HepG2 (cell line): ENCODE measurements at places on chromosomes 1 and 21. TPM values are rescaled to one million over a fixed set of nuclear protein-coding genes. Genes with fewer than 3 reads are reported as not detected.

FCGR3B gene
- total RNA-seq: not detected in 2 replicates

KCND3 gene
- total RNA-seq: not detected in 2 replicates

TMEM82 gene
- 0.29 and 0.97 TPM in 2 replicates for total RNA-seq

S100A7A gene
- not detected in 2 replicates for total RNA-seq

COL6A1 gene
- total RNA-seq: 0.46 and 3.1 TPM in 2 replicates

OR10K2 gene
- not detected in 2 replicates for total RNA-seq

GPR61 gene
- not detected in 2 replicates for total RNA-seq

SERINC2 gene
- total RNA-seq: 3.0 and 4.8 TPM in 2 replicates
